ENCODE measurements at places on chromosomes 1 and 21.

GRCh38 chr21:26877018-26877417 lies 31.8 kb upstream of the ADAMTS1 start:
- DNase-seq = peak; percentile 1

GRCh38 chr1:243312952-243313634 lies 57.3 kb downstream of the SDCCAG8 start:
- peak; percentile 54 for DNase-seq

GRCh38 chr1:155050560-155051341 lies at the start of gene ADAM15:
TSS of gene ADAM15 (plus strand) at chr1:155051316. CDS start at chr1:155051387, 71 bp downstream.
- peak; percentile 95 for DNase-seq

DNA sequence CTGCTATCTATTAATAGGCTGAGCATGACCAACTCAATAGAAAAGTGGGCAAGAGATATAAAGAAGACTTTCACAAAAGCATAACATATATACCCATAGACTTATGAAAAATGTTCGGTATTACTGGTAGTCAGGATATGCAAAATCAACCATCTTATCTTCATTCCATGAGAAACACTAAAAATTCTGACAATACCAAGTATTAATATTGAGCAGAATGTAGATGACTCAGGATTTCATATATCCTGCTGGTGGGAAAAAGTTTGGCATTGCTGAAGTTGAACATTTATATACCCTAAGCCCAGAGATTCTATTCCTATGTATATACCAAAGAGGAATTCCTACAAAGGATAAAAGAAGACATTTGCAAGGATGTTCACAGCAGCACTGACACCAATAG lies 138.3 kb downstream of the CLEC20A start:
- DNase-seq = no peak

DNA sequence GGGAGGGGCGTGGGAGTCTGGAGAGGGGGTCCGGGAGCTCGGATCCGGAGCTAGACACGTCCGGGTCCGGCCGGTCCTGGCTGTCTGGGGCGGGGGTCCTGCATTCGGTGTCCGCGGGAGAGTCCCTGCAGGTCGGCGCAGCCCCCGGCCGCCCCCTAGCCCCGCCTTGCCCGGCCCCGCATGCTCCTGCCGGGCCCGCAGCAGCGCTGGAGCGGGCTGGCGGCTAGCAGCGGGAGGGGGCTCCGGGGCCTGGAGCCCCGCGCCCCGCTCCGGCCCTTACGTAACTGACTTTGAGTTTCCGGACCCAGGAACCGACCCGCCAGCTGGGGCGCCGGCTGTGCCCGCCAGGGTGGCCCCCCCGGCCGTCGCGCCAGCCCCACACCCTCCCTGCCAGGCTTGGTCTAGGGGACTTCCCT lies 26.9 kb upstream of the EPB41 start:
- peak; percentile 27 for DNase-seq

DNA sequence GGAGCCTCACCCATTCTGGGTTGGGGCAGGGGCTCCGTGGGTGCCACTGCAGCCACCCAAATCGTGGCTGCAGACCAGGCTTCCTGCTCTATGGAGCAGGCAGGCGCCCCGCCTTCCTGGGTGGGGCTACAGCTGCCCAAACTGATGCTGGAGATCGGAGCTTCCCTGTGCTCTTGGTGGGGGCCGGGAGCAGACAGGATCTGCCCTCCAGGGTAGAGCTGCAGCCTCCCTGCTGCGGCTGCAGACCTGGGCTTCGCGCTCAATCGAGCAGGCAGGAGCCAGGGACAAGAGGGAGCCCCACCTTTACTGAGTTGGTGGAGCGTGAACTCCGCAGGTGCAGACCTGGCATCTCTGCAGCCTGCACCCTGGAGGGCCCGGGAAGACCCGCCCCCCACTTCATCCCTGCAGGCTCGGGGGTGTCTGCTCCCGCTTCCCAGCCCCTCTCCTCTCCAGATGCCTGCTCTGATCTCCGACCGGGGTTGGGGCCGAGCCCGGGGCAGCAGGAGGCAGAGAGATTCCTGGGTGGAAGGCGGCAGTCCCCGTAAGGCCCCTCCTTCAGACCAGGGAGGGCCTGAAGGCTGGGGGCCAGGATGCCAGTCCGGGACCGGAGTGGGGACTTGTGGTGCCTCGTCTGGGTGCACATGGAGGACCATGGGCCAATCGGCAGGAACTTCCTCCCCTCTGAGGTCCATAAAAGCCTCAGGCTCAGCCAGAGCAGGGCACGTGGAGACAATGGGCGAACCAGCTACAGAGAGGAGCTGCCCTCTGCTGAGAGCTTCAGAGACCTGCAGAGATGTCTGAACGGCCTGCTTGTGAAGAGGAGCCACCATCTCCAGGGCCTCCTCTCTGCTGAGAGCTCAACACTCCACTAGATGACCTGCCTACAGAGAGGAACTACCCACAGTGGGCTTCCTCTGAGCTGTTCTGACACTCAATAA lies 359.3 kb downstream of the SMYD3 start:
- DNase-seq = no peak

DNA sequence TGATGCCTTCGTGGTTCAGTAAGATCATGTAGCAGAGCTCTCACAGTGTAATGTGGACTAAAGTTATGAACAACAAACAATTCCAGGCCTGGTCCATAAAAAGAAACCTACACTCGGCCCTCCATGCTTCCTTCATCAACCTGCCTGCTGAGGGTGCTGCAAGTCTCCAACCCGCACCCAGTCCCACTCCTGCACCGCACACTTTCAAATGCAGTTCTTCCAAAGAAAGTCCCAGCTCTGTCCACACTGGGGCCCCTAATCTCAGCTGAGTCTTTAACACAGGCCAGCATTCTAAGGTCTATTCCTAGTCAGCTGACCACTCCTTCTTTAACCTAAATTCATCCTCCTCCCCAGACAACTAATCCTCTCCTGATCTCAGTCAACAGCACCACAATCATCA lies 71.5 kb upstream of the NR5A2 start:
- no peak for DNase-seq

- peak; percentile 96 for DNase-seq
Observed at GRCh38 chr1:234612352-234613127, 2.6 kb upstream of the IRF2BP2 start.

- DNase-seq = peak; percentile 95
Observed at GRCh38 chr1:93878889-93879586, at the start of gene DNTTIP2. TSS of gene DNTTIP2 (minus strand) at chr1:93879206. CDS start at chr1:93879148, 58 bp downstream.

DNA sequence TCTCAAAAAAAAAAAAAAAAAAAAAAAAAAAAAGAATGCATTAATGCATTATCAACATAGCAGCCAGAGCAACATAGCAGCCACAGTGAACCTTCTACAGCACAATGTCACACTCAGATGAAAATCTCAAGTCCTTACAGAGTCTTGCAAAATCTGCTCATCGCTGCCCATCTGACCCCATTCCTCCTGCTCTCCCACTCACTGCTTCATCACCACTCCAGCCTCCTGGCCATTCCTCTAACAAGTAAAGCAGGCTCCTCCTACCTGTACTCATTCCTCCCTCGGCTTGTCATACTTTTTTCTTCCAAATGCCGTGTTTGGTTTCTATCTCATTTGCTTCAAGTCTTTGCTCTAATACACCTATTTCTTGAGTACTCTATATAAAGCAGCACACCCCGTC lies 29.5 kb downstream of the BRINP2 start:
- DNase-seq = no peak

DNA sequence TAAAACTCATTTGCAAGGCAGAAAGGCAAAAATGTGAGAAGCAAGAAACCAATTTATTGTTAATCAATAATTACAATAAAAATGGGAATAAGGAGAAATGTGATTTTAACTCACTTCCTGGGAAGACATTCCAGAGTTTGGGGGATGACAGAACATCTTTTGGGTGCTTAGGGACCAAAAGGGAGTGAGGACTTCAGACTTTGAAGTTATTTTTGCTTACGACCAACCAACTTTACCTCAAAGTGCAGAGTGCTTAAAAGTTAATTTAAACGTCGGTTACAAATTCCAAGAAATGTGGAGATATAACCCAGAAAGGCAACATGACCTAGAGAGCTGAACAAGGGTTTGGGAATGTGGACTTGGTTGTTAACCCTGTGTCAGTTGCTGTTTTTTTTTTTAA lies 234.5 kb upstream of the C1orf105 start:
- DNase-seq = no peak

All from suppressor macrophage treated with lipopolysaccharide for 4 hours (primary cell).